Cortex of kidney (tissue), 1 donor: ENCODE measurements at places on chromosomes 3 and 15.

GRCh38 chr15:72554471-72555425 is 80.6 kb downstream of the ARIH1 start:
- no peak for DNase-seq

GRCh38 chr3:185813691-185814215 is 11.1 kb downstream of the IGF2BP2 start:
- no peak for DNase-seq

DNA sequence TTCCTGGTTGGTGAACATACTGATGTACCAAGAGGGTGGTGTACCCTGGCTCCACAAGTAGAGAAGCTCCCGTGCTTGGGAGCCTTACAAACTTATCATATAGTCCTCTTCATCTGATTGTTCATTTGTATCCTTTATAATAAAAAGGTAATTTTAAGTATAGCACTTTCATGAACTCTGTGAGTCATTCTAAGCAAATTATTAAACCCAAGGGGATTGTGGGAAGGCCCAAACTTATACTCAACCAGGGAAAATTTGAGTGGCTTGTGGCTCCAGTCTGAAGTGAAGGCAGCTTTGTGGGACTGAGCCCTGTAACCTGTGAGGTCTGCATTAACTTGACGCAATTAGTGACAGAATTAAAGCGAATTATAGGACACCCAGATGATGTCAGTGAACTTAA is 29.0 kb downstream of the TTBK2 start:
- DNase-seq: no peak

DNA sequence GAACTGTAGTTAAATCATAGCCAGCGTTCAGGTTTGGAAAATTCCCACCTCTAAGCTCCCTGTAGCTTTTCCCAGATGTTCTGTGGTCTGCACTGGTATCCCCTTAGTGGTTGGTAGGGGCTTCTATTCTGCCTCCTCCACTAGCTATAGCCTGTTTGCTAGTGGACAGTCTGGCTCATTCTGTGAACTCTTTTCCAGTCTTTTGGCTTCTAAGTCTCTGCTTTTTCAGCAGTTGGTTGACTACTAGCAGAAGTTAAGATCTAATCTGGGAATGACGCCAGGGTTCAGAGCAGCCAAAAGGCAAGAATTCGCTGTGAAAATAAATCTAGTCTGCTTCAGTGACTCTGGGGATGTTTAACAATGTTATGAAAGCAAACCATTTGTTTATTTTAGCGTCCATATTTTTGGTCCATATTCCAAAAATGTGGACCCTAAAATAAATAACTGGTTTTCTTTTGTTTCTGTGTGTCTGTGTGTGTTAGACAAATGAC is 73.7 kb upstream of the WDR72 start:
- DNase-seq: no peak

DNA sequence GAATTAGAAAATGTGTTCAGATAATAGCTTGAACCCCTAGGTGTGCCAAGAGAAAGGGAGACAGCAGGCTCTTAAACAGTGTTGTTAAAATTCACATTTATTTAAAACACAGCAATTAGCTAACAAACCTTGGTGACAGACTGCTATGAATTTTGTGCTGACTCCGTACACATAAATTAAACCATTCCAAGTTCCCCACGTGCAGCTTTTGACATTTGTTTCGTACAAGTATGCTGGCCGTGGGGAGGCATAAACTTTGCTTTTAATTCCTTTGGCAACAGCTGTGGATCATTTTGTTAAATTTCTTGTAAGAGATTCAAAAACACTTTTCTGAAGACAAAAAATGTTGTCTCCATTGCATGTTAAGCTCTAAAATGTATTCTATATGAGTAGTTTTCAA is 465.3 kb downstream of the FGF12 start:
- DNase-seq: no peak

- no peak for DNase-seq
Measured at GRCh38 chr3:46464326-46465195, at the start of gene LTF. LTF (minus strand) TSS chr3:46464905; CDS start chr3:46464867, 38 bp downstream.

- no peak for DNase-seq
Measured at GRCh38 chr3:167843481-167843880, 108.0 kb downstream of the SERPINI1 start.

DNA sequence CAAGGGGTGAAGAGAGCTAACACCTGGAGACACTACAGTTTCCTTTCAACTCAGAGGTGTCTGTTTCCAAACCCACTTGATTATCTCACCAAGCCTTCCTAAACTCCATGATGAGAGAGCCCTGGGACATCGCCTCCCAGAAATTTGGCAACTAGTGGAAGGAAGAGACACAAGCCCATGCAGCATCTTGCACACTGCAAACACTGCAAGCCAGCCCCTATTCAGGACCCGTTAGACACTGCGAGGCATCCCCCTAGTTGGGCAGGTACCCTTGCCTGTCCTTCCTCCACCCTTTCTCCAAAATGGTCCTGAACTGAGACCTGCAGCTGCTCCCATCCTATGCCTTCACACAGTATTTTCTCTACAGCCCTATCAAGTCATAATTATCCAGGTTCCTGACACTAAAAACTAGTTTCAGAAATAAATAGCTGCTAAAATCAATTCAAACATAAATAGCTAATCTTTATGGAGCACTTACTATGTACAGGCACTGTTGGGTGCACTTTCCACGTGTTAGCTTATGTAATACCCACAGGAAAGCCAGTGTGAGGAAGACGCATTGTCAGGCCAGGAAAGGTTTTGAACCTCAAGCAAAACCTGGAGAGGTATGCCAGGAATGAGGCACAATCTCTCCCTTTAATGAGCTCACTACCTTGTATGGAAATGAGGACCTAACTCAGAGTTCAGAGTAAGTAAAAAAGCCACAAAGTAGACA is 2.8 kb downstream of the MAGI1 start:
- DNase-seq: no peak

GRCh38 chr15:74799856-74800558 is 12.6 kb upstream of the LMAN1L start:
- DNase-seq: no peak

- DNase-seq: no peak
Measured at GRCh38 chr15:25738171-25738965, 124.8 kb downstream of the ATP10A start.

- DNase-seq: no peak
Measured at GRCh38 chr15:94503293-94503692, 271.9 kb downstream of the MCTP2 start.

- no peak for DNase-seq
Measured at GRCh38 chr3:101817992-101818391, 31.3 kb upstream of the NFKBIZ start.

DNA sequence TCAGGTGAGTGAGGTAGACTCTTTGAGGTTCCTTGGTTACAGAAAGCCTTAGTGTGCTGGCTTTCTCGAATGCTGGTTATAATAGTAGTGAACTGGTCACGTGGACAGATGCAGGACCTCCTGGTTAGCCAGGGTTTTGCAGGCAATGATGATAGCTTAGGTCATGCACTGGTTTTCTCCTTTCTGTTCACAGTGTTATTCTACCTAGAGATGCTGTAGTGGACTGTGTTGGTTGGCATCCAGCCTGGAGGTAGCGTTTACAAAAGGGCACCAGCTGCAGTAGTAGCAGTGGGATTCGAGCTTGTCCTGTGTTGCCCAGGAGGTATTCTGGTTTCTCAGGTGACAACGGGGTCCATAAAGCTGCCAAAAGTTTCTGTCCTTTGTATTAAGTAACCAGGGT is 27.0 kb downstream of the PCCB start:
- DNase-seq: no peak

- no peak for DNase-seq
Measured at GRCh38 chr3:194736896-194737600, 51.4 kb downstream of the FAM43A start.

GRCh38 chr3:16898595-16899395 is 14.0 kb downstream of the PLCL2 start:
- DNase-seq: no peak

DNA sequence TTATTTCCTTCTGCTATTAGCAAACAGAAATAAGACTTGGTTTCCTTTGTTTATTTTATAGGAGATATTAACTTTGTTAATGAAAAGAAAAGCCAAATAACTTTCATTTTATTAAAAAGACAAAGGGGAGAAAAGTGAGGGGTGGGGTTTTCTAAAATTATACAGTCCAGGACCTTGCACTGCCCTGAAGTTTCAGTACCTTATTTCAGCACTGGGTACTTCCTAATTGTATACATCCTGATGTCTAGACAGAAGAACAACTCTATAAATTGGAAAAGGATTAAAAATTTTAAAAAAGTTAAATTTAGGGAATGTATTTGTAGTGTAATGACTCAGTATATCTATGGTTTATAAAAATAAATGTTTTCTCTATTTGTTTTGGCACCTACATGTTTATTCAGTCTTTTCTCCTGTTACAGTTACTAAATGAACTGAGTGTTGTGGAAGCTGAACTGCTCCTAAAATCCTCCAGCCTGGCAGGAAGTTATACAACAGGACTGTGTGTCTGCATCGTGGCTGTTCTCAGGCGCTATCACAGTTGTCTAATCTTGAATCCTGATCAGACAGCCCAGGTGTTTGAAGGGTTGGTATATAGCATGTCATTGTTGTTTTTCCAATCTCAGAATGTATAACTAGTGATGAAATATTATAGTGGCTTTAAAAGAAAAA is 27.6 kb upstream of the P2RY13 start:
- DNase-seq: no peak
